ENCODE measurements at places on chromosomes 6 and 20. TPM values are rescaled to one million over a fixed set of nuclear protein-coding genes. Genes with fewer than 3 reads are reported as not detected.

GRCh38 chr20:46350201-46350985 is 42.1 kb upstream of the CDH22 start:
- no peak for DNase-seq

DNA sequence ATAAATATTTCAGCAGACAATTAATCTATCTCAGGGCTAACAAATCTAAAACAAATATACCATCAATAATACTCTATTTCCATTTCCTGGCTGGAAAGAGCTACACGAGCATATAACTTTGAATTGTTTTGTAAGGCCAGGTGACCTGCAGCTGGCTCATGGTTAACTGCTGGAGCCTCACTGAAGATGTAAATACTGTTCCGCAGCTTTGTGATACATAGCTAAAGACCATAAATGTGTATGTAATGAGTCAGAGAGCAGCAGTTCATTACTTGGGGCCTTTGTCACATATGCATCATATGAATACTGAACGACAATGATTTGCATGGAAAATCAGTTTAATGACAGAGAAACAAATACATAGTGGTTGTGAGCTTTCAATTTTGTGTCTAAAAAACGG is 109.4 kb upstream of the CCN2 start:
- DNase-seq, result no peak

GRCh38 chr6:168132531-168133167 is 53.6 kb upstream of the FRMD1 start:
- peak; percentile 68 for DNase-seq

DNA sequence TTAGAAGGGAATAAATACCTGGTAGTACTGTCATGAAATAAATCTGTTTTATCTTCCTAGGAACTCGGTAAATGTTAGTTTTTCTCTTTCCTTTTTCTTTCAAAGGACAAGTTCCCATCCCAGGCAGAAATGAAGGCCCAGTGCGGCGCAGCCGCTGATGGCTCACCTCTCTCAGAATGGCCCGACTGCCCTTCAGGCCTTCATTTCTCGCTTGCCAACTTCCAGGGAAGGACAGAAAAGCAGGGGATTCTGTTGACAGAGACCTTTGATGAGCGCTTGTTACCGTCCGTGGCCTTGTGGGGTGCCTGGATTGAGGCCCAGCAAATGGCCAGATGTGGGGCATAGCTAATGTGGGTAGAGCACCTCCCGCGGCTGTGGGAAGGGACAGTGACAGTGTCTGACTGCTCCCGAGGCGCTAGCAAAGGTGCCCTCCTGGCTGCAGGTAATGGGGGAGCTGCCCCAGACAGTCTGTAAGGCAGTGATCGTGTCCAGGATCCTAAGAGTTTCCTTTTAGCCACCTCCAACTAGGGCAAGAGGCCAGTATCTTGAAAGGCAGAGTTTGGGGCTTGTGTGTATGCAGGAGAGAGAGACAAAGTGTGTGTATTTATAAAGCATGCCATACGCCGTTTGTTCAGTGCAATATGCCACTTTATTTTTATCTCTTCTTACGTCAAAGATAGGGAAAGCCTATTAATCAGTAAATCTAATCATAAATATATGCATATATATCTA is 354.2 kb downstream of the NRN1 start:
- DNase-seq, result no peak

DNA sequence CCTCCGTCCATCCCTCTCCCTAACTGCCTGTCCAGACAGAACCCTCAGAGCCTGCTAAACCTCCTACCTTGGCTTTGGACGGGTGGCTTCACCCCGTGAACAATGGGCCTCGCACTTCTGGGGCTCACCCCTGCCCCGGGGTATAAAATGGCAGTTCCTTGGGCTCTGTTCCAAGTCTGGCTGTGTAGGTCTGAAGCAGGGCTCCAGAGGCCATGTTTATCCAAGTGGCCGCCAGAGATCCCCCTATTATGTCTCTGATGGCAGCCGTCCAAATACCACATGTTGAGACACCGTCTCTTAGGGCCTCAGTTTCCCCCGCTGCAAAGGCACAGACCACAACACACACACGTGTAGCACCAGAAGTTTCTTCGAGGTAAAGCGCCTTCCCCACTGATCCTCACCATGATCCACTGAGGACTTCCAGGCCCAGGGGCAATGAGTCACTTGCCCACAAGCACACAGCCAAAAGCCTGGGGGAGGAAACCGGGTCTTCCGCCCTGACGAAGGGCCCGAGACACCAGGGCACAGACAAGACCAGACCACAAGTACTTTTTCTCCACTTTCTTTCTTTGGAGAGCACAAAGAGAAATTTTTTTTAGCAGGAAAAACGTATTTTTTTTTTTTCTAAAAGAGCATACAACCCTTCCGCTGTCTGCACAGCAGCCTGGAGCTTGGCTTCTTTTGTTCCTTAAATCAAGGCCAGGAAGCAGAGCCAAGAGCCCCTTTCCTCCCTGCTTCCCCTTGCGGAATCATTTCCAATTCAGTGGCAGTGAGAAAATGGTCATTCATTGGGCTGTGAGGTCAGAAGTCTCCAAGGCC is 11.8 kb downstream of the CPNE5 start:
- DNase-seq, result no peak

GRCh38 chr20:43870484-43870883 is 44.2 kb upstream of the TOX2 start:
- DNase-seq, result no peak

DNA sequence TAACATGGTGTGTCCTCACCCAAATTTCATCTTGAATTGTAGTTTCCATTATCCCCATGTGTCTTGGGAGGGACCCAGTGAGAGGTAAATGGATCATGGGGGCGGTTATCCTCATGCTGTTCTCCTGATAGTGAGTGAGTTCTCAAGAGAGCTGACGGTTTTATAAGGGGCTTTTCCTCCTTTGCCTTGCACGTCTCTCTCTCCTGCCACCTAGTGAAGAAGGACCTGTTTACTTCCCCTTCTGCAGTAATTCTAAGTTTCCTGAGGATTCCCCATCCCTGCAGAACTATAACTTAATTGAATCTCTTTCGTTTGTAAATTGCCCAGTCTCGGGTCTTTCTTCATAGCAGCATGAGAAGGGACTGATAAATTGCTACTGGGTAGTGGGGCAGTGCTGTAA is 789.3 kb downstream of the FRK start:
- DNase-seq, result no peak

- DNase-seq, result no peak
These were observed 20.1 kb downstream of the TOP1 start for GRCh38 chr20:41048461-41049301.

DNA sequence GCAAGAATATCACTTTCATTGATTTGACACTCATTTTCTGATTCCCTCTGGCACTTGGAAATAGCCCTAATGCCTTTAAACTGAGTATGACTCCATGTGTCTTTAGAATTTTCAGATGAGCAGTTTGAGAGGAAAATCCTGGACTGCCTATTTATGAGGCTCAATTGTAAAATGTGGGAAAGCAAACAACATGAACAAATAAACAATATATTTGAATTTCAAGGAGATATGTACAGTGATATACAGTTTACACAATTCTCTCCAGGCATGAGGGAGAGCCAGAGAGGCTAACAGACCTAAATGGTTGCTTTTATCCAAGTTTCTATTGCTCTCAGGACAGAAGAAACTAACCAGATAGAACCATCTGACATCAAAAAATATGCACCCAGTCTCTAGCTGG is 748.2 kb upstream of the NRSN1 start:
- DNase-seq, result no peak

GRCh38 chr6:140018588-140018987 is 644.1 kb upstream of the CITED2 start:
- no peak for DNase-seq

DNA sequence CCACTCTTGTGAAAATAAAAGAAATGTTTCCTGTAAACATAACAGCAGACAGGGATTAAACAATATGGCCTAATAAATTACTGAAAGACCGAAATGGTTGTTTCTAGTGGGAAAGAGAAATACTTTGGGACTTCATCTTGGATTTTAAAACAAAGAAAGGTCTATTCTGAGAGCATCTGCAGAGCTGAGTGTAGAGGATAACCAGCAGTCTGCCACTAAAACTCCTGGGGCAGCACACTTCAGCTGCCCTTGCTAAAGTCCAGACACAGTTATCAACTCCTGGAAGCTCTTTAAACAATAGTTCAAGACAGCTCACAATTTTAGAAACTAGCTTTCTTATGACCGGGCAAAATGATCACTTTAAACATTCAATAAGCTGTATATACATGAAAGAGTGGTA is 38.6 kb downstream of the AKIRIN2 start:
- no peak for DNase-seq

DNA sequence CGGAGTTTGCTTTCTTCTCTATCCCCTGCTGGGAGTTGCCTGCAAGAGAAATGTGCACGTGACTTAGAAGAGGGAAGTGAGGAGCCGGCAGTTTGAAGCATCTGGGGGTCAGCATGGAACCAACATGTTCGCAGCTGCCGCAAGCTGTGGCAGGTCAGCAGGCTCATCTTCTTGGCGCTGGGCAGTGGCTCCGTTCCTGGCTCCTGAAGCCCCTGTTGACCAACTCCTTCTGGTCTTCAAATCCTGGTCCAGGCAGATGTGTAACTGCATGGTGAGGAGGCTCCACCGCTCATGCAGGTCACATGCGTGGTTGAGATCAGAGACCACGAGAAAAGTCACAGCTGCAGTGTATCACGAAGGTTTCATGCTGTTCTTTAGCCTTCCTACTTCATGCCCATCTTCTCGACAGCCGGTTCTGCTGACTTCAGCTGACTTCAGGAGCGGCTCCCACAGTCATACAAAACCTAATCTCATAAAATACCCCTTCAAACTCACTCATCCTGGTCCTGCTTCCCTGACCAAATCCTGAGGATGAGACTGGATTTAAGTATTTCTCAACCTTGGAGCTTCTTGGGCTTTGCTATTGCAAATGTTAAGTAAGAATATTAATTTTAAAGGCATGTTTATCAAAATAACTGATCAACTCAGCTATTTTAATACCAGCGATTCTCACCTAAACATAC is 44.9 kb upstream of the BCAS1 start:
- no peak for DNase-seq

DNA sequence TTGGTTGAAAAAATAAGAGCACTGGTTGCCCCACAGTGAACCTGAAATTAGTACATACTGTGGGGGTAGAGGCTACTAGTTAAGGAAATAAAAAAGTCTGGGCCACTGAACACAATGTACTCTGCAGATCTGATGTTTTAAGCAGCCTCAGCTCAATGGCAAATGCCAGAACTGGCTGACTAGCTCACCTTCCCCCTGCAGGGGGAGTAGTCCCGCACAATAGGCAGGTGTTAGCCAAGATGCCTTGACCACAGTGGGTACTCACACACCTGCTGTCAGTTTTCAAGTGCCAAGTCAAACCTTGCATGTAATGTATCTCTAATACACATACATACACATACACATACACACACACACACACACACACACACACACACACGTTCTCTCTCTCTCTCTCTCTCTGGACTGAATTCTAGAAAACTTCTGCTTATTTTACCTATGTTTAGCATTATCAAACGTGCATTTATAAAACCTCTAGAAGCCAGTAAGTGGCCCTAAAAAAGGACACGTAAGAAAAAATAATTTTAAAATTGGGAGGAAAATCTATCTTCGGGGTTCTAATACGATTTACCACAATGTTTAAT is 36.1 kb downstream of the GMDS start:
- no peak for DNase-seq

DNA sequence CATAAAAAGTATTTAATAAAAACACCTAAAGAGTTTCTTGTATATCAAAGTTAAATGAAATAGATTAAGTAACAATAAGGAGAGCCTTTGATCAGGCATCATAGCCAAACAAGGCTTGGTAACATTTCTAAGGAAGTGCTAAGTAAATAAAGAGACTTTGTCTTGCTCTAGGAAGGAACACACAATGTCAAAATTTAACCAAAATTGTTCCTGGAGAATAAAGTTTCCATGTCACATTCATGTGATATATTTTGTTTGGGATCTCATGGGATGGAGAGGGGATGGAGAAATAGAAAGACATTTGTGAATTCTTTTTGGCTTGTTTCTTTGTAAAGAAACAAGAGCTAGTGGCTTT is 201.9 kb upstream of the DTNBP1 start:
- no peak for DNase-seq

DNA sequence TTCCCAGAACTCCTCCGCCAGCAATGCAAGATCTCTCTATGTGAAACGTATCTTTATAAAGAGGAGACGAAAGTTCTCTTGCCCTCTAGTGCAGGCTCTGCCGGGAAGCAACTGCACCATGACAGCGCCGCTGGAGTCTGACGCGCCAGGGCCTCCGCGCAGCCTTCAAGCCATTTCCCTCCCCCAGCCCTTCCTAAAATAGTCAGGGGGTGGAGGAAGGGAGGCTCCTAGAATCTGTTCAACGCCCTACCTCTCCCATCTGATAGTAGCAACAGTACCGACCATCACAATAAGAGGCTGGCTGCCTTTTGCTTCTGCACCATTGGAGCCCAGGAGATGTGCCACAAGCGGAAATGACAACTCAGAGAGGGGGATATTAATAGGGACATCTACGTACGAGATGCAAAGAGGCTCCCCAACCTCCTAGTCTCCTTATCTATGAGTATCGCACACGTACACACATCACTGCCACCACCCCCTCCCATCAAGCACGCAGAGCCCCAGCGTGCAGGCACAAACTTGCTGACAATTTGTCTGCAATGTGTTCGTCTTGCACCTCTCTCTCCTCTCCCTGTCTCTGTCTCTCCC is 1.0 kb downstream of the SYNE1 start:
- no peak for DNase-seq

- no peak for DNase-seq
These were observed 12.9 kb downstream of the MDGA1 start for GRCh38 chr6:37684801-37685200.

DNA sequence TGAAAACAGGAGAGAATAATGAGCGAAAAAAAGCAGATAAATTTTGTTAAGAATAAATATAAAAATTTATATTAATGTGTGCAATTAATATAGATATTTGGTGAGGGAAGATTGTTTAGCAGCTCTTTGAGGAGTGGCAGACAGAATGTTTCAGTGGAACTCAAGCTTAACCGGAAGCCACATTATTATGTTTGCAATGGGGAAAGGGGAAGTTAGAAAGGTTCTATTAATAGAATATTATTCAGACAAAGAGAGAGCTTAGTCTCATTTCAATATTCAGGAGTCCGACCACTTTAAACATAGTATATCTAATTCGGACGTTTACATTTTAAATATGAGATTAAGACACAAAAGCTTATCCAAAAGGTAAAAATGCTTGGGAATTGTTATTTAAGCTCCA is 81.6 kb upstream of the KHDRBS2 start:
- DNase-seq, result no peak

- no peak for DNase-seq
These were observed 77.5 kb upstream of the LTV1 start for GRCh38 chr6:143765422-143766184.

The SESN1 gene
- 33.3 TPM for total RNA-seq

The ANKRD66 gene
- 0.34 TPM for total RNA-seq

The SOX18 gene
- total RNA-seq, result 0.72 TPM

The CST2 gene
- 2.6 TPM for total RNA-seq

The SYNE1 gene
- total RNA-seq, result 12.6 TPM

The MUCL3 gene
- 0.31 TPM for total RNA-seq

The HUS1B gene
- 0.93 TPM for total RNA-seq

The PRSS35 gene
- total RNA-seq, result 6.5 TPM

The C6orf141 gene
- total RNA-seq, result 19.2 TPM

The FIG4 gene
- 13.6 TPM for total RNA-seq

The GPR6 gene
- total RNA-seq, result not detected

The RHAG gene
- total RNA-seq, result not detected

The NEDD9 gene
- total RNA-seq, result 29.0 TPM

The AKAP7 gene
- total RNA-seq, result 5.3 TPM

All from type B pancreatic cell (in vitro differentiated cells).